ENCODE measurements at places on chromosomes 3 and 15.

- no peak for DNase-seq
Observed at GRCh38 chr3:53044371-53044710, 1.5 kb downstream of the SFMBT1 start.

DNA sequence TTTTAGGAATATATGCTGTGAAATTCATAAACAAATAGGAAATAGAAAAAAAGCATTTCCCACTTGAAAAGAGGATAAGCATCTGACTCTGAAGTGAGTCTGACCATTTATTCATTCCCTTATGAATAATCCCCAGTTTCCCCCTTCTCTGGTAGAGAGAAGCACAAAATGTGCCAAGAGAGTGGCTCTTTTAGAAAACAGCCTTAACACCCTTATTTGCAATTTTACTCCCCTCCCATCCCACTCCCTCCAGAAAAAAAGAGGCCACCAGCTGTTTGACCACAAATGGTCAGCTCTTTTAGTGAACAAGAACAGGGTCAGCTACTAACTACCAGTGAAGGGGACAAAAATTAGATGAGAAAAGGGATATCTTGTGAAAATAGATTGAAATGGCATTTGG is 184.5 kb upstream of the ADAMTS9 start:
- no peak for DNase-seq

DNA sequence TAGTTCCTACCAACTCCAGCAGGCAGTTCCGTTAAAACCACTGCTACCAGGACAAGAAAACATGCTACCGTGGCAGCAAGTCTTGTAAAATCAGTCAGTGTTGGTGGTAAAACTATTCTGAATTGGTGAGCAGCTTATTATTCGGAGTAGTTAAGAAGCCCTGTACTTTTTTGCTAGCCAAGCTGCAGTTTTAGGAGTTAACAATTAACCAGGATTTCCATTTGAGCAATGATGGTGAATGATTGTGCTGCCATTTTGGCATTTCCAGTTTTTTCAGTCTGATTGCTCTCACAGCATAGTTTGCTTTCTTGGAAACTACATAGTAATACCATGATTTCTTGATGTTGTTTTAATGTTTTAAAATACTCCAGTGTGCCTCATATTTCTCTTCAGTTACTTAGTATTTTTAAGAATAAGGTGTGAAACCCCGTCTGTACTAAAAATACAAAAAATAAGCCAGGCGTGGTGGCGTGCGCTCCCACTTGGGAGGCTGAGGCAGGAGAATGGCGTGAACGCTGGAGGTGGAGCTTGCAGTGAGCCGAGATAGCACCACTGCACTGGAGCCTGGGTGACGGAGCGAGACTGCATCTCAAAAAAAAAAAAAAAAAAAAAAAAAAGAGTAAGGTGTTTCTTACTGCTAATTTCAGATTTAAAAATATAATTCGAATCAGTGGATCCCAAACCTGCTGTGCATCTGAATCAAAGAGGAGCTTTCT is 43.8 kb upstream of the SCAANT1 start:
- DNase-seq, result no peak

DNA sequence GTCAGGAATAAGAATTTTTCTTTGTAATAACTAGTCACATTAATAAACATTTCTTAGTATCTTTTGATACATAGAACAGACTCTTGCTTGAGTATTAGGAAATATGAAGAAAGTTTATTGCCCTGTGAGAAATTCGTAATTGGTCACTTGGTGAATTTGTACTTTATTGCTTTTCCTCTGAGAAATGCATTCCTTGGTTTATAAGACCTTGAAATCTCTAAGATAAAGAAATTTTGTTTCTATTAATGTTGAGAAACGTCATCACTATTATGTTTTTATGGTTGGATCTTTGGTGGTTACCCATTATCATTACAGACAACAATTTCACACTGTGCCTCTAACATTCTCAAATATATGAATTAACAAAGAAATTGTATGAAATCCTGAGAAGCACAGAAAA is 652.0 kb upstream of the NECTIN3 start:
- DNase-seq, result no peak

- DNase-seq, result no peak
Observed at GRCh38 chr3:43953814-43954692, 263.3 kb downstream of the ABHD5 start.

DNA sequence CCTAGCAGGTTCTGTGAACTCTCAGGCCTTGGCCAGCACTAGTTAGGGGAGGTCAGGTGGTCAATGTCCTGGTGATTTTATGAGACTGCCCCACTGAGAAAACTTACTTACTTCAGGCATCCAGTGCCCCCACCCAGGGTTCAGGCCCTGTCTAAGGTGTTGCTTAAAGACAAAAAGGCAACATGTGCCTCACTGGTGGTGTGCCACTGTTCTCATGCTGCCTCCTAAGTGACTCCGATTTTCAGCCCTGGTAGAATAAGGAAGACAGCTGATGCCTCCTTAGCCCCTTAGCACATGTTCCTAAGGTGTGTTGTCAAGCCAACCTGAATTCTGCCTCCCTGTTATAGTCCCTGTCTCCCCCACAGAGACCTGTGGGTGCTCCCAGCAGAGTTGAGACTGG is 5.3 kb downstream of the RBM15B start:
- DNase-seq, result no peak

- DNase-seq, result no peak
Observed at GRCh38 chr3:37991823-37992222, 1.2 kb downstream of the VILL start.

- no peak for DNase-seq
Observed at GRCh38 chr3:46098319-46098761, 71.1 kb upstream of the XCR1 start.

DNA sequence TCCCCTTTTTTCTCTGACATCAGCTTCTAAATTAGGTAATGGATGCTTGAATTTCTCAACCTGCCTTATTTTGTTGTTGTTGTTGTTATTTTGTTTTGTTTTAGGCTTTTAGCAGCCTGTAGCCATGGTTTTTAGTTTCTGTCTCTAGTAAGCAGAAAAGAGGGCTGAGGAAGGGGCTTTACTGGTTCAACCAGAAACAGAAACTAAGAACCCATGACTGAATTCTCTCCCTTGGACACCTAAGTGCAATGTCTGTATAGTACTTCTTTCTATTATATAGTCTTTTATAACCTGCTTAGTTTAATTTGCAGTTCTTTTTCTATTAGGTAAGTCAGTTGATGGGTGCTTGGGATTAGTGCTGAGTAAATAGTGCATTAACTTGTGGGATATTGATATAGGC is 129.0 kb downstream of the BBX start:
- DNase-seq, result no peak

GRCh38 chr3:123295171-123295900 is 93.6 kb downstream of the SEC22A start:
- DNase-seq, result no peak

DNA sequence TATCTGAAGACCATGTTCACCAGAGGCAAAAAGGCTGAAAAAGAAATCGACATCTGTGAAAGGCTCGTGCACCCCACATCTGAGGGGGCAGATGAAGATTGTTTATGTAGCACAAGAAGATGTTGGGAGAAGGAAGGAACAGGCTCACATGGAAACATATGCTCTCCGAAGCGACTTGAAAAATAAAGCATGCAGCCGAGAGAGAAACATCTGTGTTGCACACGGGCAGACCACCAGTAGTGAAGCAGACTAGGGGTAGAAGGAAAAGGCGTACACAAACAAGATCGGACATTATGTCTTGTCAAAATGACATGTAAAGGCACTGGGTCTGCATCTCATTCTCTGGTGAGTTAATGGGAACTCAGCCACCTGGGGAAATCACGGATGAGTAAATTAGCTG is 356.5 kb downstream of the ZIC4 start:
- DNase-seq, result no peak

DNA sequence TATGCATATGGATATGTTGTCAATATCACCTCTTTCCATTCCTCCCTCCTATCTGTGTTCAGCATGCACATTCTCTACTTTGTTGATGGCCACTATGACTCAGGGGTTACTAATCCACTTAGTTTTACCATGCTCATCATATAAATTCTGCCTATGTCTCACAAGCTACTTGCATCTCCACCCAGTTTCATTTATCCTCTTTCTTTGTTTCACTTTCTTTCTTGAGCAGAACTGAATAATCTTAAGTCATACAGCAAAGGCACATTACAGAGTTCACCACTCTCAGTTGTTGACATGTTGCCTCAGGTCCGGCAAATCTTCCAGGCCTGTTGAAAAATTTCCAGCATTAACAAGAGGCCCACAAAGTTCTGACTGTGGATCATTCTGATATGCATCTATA is 71.5 kb downstream of the SSR3 start:
- DNase-seq, result no peak

DNA sequence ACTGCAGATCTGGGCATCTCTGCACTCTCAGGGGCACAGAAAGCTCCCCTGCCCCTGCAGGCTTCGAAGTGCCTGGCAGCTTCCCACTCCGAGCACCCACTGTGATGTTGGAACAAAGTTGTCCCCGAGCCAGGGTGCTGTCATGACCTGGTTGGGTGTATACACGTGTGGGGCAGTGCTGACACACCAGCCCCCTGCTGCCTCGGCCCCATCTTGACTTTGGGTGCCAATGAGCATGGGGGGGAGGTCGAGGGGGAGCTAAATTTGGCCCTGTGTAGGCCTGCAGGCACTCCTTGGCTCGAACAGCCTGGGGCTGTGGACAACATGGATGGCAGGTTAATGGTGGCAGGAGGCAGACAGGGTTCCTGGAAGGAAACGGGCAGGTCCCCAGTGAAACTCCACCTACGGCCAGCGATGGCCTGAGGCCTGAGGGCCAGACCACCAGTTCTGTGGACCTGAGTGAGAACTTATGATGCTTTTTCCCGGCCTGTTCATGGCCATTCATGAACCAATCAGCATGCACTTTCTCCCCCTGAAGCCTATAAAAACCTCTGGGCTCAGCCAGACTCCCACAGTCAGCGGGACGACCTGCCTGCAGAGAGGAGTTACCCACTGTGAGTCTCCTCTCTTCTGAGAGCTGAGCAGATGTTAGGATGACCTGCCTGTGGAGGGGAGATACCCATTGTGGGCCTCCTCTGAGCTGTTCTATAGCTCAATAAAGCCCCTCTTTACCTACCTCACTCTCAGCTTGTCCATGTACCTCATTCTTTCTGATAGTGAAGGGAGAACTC is 1029.1 kb upstream of the GBE1 start:
- DNase-seq, result no peak

- no peak for DNase-seq
Observed at GRCh38 chr15:41925086-41925608, 31.3 kb upstream of the SPTBN5 start.

DNA sequence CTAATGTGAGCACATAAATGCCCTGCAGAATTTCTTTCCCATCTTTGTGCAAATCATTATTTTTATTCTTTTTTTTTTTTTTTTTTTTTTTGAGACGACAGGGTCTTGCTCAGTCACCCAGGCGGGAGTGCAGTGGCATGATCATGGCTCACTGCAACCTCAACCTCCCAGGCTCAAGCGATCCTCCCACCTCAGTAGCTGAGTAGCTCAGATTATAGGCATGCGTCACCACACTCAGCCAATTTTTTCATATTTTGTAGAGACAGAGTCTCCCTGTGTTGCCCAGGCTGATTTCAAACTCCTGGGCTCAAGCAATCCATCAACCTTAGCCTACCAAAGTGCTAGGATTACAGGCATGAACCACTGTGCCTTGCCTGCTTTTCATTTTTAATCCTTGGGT is 22.9 kb downstream of the DAG1 start:
- no peak for DNase-seq

- DNase-seq, result peak; percentile 74
Observed at GRCh38 chr3:13850161-13850945, 29.5 kb downstream of the WNT7A start.

DNA sequence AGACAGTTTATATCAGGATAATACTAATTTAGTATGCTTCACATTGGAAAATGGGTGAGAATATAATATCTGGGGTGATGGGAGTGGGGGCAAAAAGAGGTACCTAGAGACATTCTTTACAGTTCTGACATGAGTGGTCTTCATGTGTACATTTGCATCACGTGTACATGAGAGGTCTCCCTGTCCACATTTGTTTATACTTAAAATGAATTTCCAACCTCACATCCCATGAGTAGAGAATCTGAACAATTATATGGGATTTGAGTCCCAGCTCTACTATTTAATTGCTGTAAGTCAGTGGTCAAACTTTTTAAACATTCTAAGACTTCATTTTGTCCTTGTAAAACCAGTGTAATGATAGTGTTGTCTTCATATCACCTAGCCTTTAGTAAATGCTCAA is 408.4 kb downstream of the NAALADL2 start:
- DNase-seq, result no peak

GRCh38 chr3:41418961-41419691 is 219.8 kb downstream of the CTNNB1 start:
- no peak for DNase-seq
